ENCODE measurements at places on chromosomes 1 and 21.

- peak; percentile 32 for DNase-seq
Observed at GRCh38 chr1:3454811-3455618, 550 bp downstream of the ARHGEF16 start.

DNA sequence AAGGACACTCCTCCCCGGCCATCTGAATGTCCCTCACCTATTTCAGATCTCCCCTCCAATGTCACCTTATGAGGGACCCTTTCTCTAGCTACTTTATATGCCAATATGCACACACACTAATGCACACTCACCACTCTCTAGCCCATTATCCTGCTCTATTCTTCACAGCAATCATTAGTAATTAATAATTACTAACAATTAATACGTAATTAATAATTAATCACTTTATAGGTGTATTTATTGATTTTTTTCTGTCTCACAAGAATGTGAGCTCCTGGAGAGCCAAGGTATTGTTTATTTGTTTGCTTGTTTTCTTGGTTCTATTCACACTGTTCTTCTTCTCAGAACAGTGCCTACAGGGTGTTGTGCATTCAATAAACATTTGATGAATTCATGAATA is 385.2 kb upstream of the DUSP10 start:
- no peak for DNase-seq

GRCh38 chr1:102952400-102952799 is 155.9 kb downstream of the COL11A1 start:
- no peak for DNase-seq

DNA sequence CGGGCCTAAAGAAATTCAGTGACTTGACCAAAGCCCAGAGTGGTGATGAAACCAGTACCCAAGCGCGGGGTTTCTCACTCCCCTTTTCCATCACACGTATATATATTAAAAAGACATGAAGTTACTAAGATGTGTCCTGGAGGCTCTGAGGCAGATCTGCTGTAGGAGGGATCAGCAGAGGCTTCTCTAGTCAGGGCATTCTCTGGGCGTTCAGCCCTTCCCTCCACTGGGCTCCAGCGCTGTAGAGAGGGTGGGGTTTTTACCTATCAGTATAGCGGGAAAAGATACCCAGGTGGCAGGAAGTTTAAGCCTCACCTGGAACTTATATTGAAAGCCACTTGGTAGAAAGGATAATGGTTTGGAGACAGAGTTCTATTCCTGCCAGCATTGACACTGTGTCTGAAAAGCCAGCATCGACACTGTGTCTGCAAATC is 862 bp upstream of the PLEKHO1 start:
- no peak for DNase-seq

DNA sequence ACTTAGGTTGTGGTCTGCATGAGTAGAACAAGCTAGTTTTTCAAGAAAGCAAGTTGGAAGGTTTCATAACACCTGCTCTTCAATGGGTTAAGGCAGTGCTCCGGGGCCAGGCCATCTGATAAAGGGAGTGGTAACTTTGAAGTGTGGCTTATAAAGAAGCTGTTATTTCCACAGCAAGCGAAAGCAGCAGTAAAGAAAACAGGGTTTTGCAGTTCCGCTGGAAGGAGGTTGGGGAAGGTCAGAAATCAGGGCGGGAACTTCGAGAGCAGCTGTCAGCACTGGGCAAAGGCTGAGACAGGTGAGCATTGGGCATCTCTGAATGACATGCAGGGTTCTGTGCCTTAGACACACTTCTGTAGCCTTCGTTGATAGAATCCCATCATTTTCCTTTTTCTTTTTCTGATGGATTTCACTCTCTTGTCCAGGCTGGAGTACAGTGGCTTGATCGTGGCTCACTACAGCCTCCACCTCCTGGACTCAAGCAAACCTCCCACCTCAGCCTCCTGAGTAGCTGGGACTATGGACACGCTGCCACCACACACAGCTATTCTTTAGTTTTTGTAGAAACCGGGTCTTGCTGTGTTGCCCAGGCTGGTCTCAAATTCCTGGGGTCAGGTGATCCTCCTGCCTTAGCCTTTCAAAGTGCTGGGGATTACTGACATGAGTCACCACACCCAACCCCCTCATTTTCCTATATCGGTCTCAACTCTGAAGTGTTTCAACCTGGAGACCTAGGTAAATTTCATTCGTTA is 20.5 kb downstream of the TMEM51 start:
- DNase-seq: no peak

DNA sequence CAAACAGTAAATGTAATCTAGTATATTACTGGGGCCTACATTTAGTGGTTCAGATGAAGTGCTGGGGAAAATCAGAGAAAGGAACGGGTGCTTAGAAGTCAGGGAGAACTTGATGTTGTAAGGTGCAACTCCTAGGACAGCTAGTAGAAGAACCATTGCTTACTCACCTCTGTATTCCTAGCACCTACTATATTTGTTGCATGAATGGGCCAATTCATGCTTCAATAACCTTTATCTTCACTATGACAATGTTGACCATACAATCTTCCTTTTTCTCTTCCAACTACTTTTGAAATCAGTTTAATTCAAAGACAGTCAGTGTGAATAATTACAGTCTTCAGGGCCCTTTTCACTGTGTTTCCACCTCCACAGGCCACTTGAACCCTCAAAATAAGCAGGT is 125.0 kb upstream of the DMRTA2 start:
- DNase-seq: no peak
